ENCODE measurements at places on chromosomes 12 and 14.
A peak's percentile ranks its signal among the peaks of the same experiment; 100 is the strongest.

- DNase-seq: no peak
Observed at GRCh38 chr12:125292700-125293099, 227.5 kb downstream of the AACS start.

DNA sequence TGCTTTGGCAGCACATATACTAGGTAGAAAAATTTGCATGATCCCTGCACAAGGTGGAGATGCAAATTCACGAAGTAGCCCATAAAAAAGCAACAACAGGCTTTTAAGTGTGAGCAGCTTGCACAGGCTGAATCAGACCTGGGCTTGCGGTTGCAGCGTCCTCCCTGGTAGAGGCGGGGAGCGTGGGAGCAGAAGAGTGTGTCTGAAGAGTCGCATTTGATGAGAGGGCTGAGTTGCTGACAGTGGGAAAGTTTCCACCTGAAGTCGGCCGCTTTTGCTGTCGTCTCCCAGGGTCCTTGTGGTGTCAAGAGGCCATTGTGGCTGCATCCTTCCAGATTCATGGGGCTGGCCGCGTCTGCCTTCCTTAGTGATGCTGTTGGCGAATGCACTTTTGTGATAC, 6.2 kb downstream of the AACS start:
- DNase-seq: no peak

DNA sequence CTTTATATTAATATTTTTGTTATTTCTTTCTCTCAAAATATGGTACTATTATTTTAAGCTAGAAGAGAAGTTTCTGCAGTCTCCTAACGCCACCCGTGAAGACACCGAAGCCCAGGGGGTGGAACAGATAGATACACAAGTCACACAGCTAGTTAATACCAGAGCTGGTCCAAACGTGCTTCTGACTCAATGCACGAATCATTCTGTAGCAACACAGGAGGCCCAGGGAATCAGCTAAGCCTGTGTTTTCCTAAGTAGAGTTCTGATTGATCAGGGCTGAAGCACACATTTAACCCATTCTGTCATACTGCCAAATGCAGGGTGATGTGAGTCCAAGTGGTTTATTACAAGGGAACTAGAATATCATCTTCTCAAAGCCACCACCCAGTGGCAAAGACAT, 116.9 kb upstream of the PWP1 start:
- no peak for DNase-seq

GRCh38 chr12:96199464-96199863, 5.3 kb downstream of the ELK3 start:
- no peak for DNase-seq

DNA sequence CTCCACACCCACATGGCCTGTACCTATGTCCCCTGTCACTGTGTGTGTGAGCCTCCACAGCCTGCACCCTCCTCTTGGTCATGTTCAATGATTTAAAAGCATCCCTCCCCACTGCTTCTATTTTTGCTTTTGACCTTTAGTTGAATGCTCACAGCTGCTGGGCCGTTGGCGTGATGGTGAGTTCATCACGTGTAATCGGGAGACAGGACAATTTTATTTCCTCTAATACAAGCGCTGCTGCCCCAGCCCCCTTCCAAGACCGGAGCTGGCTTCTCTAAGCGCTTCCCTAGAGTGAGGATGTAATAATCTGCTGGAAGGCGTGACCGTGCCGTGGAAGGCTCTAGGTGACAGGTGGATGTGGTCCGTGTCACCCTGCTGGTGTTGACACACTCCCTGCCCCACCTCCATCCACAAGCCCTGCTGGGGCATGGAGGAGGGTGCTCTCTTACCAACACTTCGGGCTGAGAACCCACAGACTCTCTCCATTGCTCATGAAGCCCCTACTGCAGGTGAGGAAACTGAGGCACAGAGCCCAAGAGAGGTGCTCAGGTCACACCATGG, 25.4 kb downstream of the CCDC85C start:
- DNase-seq: no peak

GRCh38 chr14:59150990-59151389, 37.5 kb upstream of the DAAM1 start:
- no peak for DNase-seq

GRCh38 chr12:123131879-123132402, 18.9 kb downstream of the PITPNM2 start:
- DNase-seq: no peak

DNA sequence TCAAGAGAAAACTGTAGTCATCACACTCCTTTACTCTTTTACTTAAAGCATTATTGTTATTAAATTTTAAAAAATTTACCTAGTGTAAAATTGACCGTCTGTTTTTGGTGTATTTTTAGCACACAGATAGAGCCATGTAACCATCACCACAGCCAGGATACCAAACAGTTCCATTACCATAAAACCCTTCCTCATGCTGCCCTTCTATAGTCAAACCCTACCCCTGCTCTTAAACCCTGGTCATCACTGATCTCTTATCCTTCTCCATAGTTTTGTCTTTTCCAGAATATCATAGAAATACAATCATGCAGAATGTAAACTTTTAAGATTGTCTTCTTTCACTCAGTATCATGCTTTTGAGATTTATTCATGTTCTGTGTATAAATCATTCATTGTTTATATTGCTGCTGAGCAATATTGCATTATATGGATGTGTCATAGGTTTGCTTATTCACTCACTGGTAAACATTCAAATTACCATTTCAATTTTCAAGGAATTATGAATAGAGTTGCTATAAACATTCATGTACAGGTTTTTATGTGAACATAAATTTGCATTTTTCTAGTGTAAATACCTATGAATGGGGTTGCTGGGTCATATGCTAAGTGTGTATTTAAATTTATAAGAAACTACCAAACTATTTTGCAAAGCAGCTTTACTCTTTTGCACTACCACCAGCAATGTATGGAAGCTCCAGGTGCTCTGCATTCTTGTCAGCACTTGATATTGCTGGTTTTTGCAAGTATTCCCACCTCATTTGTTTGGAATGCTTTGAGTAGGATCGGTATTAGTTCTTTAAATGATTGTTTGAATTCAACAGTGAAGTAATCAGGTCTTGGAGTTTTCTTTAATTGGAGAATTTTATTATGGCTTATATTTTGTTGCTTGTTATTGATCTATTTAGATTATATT, 125.5 kb downstream of the LMNTD1 start:
- no peak for DNase-seq

DNA sequence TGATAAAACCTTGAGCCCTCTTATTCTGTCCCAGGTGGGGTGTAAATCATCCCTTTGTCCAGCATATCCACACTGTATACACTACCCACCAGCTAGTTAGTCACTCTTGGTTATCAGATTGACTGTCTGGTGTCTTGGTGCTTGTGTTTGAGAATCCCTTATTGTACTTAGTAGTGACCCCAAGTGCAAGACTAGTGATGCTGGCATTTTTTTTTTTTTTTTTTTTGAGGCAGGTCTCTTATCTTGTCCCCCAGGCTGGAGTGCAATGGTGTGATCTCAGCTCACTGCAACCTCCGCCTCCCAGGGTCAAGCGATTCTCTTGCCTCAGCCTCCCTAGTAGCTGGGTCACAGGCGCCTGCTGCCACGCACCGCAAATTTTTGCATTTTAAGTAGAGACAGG, 5.8 kb downstream of the VRK1 start:
- no peak for DNase-seq

- DNase-seq: no peak
Observed at GRCh38 chr12:89373763-89374572, 21.7 kb upstream of the DUSP6 start.

GRCh38 chr12:5438671-5439200, 6.8 kb downstream of the NTF3 start:
- no peak for DNase-seq

DNA sequence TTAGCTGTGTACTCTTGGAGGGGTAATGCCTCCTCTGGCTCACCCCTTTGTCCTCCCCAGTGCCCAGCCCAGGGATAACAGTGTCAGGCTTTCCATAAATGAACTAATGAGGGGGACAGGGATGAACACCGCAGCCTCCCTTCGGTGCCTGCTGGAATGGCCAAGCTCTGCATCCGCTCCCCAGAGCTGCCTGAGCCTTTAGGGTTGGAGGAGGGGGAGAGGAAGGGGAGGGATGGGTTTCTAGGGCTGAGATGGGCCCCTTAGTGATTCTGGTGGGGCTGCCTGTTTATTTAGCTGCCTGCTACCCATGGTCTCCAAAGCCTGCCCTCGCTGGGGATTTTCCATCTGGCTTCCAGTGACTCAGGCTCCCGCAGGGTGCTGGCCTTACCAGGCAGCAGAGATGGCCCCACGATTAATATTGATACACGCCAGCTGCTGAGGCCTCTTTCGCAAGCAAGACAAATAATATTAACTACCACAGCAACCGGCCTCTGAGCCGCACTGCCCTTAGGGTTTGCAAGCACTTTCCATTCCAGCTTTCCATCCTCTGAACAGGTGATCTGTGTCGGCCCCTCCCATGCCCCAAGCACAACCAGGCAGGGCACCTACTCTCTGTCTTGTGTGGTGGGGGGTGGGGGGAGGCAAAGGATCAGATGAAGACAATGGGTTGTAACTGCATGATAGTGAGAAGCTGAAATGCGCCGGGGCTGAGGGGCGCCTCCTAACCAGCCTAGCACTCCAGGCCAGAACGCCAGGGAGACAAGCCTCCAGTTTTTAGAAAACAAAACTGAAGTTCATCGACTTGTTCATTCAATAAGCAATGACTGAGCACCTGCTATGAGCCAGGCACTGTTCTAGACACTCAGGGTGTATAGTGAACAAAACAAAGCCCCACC, 56.7 kb downstream of the C14orf132 start:
- no peak for DNase-seq

DNA sequence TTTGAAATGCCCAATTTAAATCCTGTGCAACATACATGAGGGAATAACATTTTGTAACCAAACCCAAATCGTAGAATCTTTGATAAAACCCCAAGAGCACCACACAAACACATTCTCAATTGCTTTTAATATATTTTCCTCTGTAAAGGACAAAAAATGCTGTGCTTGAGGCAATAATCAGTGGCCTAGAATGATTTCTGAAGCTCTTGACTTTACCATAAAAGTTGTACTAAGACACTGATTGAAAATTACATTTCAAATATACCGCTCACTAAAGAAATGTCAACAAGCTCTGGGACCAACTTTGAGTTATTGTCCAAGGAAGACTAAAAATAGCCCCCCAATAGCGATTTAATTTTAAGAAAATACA, 1.5 kb downstream of the EML5 start:
- DNase-seq: no peak

- no peak for DNase-seq
Observed at GRCh38 chr12:132154341-132154761, 10.1 kb downstream of the NOC4L start.

GRCh38 chr14:75514673-75515628, 7.3 kb upstream of the BATF start:
- DNase-seq: peak; percentile 69

GRCh38 chr12:24797901-24798300, 151.0 kb downstream of the BCAT1 start:
- no peak for DNase-seq

GRCh38 chr12:57242691-57243454, 8.1 kb downstream of the STAC3 start:
- no peak for DNase-seq

DNA sequence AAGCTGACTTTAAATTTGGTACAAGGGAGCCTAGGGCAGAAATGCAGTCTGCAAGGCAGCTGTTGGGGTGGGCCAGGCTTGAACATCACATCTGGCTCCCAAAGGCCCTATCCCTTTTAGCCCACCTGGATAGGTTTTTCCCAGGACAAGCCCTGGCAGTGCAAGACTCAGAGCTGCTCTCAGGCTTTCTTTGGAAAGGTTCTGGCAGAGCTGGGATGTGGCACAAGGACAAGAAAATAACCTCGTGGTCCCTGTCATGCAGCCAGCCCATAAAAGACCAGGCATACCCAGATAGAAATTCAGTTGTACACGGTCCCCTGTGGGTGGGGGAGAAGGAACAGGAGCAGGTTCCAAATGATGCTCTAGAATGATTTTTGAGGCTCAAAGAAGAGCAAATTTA, 206.9 kb downstream of the TTC7B start:
- no peak for DNase-seq

DNA sequence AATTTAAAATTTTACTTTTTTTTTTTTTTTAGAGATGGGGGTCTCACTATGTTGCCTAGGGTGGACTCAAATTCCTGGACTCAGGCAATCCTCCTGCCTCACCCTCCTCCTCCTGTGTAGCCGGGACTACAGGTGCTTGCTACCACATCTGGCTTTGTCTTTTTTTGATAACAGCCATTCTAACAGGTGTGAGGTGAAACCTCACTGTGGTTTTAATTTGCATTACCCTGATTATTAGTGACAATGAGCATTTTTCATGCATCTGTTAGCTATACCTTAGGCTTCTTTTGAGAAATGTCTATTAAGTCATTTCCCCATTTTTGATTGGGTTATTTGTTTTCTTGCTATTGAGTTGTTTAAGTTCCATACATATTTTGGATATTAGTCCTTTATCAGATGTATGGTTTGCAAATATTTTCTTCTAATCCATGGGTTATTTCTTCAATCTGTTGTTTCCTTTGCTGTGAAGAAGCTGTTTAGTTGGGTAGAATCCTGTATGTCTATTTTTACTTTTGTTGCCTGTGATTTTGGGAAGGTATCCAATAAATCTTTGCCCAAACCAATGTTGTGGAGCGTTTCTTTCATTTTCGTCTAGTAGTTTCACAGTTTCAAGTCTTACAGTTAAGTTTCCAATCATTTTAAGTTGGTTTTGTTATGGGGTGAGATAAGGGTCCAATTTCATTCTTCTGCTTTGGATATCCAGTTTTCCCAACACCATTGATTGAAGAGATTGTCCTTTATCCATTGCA, 86.1 kb downstream of the MYF5 start:
- DNase-seq: no peak

DNA sequence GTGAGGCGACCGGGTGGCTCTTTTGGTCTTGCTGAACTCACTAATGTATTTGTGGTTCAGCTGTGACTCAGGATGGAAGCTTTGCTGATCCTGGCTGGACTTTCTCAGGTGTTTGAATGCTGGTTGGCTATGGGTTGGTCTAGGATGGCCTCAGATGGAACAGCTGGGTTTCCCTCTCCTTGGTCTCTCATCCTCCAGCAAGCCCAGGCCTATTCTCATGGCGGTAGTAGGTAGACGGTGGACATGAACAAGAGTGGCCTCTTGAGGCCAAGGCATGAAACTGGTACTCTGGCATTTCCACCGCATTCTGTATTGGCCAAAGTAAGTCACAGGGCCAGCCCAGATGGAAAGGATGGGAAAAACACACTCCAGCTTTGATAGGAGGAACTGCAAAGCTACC, 11.8 kb upstream of the POLR3B start:
- no peak for DNase-seq

GRCh38 chr12:113803759-113804140, 162.4 kb downstream of the RBM19 start:
- no peak for DNase-seq

- no peak for DNase-seq
Observed at GRCh38 chr12:88437226-88437625, 143.0 kb downstream of the KITLG start.

DNA sequence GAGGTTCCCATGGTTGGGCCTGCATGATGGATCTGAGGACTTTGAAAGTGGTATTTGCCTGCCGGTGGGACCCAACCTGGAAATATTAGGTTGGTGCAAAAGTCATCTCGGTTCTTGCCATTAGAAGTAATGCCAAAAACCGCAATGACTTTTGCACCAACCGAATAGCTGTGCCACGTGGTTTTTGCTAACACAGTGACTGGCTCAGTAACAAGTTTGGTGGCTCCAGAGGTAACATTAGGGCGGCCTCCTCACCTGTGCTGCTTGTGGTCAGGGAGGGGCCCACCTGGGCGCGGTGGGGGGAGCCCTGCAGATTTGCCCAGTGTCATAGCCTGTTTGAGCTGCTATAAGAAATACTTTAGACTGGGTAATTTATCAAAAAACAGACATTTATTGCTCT, 1.8 kb downstream of the BDKRB2 start:
- no peak for DNase-seq

- DNase-seq: no peak
Observed at GRCh38 chr12:113742801-113743200, 223.3 kb downstream of the RBM19 start.

All from KG1 (cell line).